Effector memory CD4-positive, alpha-beta T cell (primary cell): ENCODE measurements at places on chromosomes 5 and 9.

DNA sequence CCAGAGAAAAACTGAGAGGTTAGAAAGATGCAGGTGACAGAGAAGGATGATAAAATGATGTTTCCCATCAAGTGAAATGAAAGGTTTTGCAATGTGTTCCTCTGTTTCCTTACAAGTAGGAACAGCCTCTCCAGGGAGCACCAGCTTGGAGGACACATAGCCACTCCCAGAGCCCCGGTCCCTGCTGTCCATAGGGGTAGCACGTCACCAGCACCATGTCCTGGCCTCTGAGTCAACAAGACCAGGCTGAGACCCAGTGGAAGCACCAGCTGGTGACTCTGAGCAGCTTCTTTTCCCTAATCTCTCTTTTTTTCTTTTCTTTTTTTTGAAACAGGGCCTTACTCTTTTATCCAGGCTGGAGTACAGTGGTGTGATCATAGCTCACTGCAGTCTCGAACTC lies 19.4 kb upstream of the HMCN2 start:
- DNase-seq, result no peak

DNA sequence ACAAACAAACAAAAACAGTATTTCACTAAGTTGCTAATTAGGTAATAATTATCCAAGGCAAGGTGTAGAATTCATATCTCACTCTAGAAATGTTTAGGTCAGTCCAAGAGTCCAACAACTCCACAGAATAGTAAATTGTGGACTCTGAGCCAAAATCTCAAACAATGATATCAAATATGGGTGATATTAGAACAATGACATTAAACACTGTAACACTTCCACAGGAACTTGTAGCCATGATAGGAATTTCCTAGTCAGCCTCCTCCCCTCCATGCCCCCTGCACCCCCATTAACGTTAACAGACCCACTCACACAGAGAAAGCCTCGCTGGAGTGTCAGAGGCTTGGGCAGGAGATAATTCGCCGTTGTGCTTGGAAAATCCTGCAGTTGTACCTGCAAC lies 305.0 kb upstream of the PIK3R1 start:
- no peak for DNase-seq

- no peak for DNase-seq
Observed at GRCh38 chr5:128537221-128537999, 635 bp downstream of the FBN2 start.

- DNase-seq, result peak; percentile 24
Observed at GRCh38 chr9:99820685-99821395, 845 bp upstream of the NR4A3 start.

GRCh38 chr5:63962279-63962678 lies at the start of gene HTR1A:
Gene HTR1A (minus strand): TSS chr5:63962445. CDS start chr5:63961719, 726 bp downstream.
- no peak for DNase-seq

DNA sequence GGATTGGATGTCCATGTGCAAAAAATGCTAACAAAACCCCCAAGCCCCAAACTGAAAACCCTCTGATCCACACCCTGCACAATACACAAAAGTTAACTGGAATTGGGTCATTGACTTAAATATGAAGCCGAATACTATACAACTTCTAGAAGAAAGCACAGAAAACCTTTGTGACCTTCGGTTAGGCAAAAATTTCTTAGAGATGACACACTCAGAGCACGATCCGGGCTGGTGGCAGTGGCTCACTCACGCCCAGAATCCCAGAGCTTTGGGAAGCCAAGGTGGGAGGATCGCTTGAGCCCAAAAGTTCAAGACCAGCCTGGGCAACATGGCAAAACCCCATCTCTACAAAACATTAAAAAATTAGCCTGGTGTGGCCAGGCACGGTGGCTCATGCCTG lies 1.8 kb upstream of the DIPK1B start:
- DNase-seq, result no peak

DNA sequence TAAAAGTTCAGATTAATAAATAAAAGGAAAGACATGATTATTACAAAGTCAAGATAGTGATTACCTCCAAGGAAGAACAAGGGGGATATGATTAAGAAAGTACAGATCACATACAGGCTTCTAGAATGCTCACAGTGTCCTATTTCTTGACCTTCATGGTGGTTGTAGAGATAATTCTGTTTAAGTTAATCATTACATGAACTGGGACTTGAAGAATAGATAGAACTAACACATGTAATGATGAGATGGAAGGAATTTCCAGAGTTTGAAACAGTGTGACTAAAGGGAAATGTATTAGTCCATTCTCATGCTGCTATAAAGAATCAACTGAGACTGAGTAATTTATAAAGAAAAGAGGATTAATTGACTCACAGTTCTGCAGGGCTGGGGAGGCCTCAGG lies 72.7 kb downstream of the LURAP1L start:
- DNase-seq, result no peak
